ENCODE measurements at places on chromosomes 5 and 9.

DNA sequence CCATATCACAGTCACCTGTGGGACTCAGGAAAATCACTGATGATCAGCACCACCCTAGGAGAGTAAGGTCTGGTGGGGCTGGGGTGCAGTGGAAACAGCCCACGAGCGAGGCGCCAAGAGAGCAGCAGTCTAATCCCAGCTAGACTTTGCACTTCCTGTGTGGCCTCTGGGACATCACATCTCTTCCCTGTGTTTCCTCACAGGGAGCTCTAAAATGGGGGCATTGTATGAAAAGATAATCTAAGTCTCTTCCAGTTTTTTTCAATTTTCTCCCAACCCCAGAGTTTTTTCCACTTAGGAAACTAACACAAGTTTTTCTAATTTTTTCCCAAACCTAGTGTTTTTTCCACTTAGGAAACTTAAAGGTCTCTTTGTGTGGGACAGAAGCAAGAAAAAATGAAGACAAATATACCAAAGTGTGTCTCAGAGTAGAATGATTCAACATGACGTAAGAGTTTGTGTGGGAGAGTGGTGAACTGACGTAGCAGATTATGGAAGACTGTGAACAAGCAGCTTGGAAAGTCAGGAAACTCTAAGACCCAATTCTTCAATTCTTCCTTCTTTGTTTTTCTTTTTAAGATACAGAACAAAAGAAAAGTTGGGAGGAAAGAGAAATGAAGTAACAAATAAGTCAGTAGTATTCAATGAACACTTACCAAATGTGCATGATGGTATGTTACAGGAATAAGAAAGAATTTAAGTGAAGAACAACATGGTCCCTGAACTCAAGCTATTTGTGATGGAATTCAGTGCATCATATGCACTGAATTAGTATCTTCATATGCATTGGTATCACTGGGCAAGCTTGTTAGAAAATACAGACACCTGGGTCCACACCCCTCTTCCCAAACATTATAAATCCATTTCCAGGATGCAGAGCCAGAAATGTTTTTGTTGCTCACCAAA, 51.3 kb downstream of the LHFPL2 start:
- DNase-seq = no peak

GRCh38 chr9:18472435-18472834, 1.5 kb upstream of the ADAMTSL1 start:
- no peak for DNase-seq

GRCh38 chr5:181215997-181216989, 6.8 kb upstream of the TRIM41 start:
- DNase-seq = no peak

GRCh38 chr5:56409331-56410190, 176.4 kb upstream of the ANKRD55 start:
- DNase-seq = no peak

DNA sequence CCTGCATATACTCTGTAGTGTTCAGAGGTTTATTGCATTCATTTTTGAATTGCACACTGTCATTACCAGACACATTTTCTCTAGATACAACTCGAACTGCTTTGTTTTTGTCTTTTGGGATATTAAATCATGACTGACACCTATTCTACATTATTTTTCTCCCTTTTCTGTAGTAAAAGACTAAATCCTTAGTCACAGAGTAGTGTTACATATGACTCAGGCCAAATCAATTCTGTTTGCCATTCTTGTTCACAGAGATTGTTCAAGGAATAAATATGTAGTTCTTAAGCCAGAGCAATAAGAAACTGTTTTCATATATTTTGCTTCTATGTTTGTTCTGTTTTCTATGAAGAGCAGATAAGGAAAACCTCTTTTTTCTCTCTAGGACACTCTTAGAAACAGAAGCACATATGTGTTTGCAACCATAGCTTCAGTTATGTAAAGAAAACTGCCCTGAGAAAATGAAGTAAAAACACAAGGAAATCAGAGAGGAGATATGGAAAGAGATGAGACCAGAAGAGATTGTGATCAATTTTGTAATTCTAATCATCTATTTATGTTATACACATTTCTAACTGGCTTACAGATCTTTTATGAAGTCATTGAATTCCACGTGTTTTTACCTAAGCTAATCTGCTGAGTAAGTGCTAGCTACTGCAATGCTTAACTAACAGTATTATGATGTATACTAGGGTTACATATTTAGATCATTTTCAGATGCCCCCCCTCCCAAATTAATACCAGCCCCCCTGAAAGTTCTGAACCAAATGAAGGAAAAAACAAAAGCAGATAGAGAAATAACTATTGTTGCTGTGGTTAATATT, 1995.6 kb upstream of the CDH6 start:
- no peak for DNase-seq

Data from prostate gland (tissue), 2 donors.